ENCODE measurements at places on chromosomes 7 and 10.
A peak's percentile ranks its signal among the peaks of the same experiment; 100 is the strongest.

- DNase-seq = no peak
Measured at GRCh38 chr10:36367362-36367761, 725.3 kb upstream of the FZD8 start.

DNA sequence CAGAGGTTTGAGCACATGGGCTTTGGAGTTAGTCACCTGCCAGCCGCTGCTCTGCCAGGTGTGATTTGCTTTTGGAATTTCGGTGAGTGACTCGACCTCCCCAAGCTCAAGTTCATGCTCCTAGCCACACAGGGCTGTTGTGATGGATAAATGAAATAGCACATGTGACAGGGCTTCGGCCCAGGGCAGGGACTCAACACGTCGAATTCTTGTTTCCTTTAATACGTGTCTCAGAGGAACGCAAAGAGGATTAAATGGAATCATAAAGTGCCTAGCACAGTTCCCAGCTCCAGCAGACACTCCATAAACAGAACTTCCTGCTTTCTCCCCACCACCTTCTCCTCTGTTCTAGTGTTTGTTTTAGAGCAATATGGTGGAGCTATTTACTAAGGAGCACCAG is 88.3 kb upstream of the CHST15 start:
- no peak for DNase-seq

DNA sequence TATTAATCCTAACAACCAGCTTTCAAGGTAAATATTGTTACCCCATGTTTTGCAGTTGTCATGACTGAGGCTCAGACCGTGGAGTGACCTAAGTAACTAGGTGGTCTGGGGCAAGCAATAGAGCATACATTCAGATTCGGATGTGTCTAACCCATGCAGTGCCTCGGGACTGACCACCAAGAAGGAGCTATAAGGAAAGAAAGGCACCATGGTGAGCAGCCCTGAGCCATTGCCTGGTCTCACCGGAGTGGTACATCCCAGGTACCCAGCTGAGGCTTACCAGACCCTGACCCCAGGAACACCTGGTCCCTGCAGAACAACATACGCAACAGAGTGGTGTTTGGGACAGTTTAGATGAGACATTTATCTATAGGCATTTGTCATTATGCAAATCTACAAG is 175.5 kb upstream of the ZMIZ1 start:
- DNase-seq = no peak

DNA sequence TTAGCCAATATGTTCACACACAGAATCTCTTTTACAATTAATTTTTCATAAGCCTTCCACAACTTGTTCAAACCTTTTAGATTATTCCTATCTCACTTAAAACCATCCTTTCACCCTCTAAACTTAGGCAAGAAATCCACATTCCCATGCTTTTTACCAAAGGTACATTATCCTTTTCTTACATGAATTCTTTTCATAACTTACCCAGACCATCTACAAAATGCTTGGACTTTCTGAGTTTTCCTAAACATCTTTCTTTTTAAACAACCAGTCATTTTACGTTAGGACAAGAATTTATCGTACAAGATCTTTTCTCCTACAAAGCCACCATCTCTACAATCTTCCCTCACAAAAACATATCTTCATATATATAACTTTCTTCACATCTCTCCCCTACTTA is 18.8 kb upstream of the GARS1 start:
- no peak for DNase-seq

GRCh38 chr10:86434656-86435055 is 68.1 kb upstream of the GRID1 start:
- DNase-seq = no peak

GRCh38 chr10:133358162-133358924 is 524 bp upstream of the FUOM start:
- DNase-seq = no peak

DNA sequence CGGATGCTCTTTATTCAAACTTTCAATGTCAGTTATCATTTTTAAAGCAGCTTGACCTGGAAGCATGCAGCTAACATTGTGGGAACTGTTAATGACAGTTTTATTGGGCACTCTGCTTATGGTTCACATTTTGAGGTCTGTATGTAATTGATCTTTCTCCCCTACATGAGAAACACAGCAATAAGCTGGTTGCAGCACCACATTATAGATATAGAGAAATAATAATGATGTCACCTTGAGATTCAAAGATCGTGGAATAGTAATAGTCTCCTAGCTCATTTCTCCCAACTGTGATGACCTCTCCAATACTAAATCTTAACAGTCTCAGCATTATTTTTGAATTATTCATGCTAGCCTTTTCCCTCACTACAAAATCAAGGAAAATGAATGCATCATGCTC is 22.7 kb upstream of the MGMT start:
- DNase-seq = no peak

DNA sequence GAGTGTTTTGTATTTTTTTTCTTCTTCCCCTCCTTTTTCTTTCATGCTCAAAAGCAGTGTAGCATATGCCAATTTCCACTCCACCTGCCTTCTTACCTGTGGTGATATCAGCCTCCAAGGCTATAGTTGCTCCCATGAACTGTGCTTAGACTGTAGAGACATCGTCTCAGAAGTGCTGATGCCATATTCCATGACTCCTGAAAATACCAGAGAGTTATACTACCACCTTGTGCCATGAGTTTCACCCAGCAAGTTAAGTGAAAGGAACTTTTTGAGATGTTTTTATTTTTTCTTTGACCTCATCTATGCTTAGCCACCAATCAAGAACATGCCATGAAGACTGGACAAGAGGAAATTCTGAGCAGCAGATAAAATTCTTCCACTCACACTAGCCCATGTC is 142.8 kb upstream of the SEMA3E start:
- no peak for DNase-seq

- no peak for DNase-seq
Measured at GRCh38 chr10:69496352-69497230, 45.3 kb downstream of the TSPAN15 start.

DNA sequence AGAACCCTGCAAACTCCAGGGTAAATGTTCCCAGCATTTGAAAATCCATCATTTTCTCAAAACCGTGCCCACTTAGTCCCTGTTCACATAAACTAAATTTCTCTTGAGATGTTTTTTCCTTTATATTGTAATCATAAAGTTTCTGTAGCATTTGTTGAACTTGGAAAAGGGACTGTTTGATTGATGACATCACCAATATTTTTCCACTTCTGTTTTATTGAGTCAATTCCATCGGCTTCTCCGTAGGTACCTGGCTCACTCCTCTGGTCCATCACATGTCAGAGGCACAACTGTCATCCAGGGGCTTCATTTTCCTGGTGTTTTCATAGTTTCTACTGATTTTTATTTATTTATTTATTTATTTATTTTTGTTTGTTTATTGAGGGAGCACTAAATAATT is 462.5 kb upstream of the PFKP start:
- DNase-seq = no peak

DNA sequence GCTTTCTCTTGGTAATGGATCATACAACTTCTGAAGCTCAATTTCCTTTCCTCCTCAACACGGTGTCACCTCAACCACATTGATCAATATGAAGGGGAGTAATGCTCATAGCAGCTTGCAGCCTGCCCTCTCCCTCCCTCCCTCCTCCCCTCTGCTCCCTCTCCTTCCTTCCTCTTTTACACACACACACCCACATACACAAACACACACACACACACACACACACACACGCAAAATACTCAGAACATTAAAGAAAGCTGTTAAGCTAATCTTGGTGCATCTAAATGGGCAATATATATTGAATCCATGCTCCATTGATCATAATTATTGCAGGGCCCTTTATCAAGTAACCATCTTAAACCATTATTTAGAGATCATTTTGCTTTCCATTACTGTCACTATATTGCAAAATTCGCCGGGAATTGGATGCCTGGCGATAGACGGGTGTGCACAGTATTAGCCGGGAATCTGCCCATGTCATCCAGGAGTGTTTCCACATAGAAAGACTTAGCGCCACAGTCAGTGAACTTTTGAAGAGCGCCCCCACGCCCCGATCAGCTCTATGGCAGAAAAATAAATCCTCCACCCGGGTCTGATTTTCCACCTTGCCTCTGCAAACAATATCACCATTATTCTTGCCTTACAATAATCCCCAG is 122.0 kb downstream of the PRLHR start:
- no peak for DNase-seq

DNA sequence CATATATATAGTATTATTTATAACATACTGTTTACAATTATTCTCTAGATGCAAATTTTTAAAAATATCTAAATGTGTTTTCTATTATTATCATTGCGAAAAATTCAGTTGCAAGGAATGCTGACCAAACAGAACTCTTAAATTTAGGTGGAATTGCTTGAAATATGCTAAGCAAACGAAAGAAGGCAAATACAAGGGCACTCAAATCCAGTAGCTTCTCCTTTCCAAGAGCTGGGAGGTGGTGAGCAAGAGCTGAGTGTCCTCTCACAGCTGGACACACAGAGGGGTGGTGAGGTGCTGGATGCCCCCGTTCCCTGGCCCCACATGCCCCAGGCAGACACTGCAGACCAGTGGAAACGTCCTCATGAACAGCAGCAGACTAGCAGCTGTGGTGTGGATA is 166.0 kb downstream of the TAX1BP1 start:
- no peak for DNase-seq

- no peak for DNase-seq
Measured at GRCh38 chr10:127635882-127636281, 86.8 kb downstream of the NPS start.

- DNase-seq = peak; percentile 56
Measured at GRCh38 chr10:101141616-101142532, 10.8 kb downstream of the TLX1 start.

GRCh38 chr7:19107356-19108146 is 9.9 kb downstream of the TWIST1 start:
- no peak for DNase-seq

- DNase-seq = no peak
Measured at GRCh38 chr10:97059006-97059871, 126.5 kb downstream of the SLIT1 start.

DNA sequence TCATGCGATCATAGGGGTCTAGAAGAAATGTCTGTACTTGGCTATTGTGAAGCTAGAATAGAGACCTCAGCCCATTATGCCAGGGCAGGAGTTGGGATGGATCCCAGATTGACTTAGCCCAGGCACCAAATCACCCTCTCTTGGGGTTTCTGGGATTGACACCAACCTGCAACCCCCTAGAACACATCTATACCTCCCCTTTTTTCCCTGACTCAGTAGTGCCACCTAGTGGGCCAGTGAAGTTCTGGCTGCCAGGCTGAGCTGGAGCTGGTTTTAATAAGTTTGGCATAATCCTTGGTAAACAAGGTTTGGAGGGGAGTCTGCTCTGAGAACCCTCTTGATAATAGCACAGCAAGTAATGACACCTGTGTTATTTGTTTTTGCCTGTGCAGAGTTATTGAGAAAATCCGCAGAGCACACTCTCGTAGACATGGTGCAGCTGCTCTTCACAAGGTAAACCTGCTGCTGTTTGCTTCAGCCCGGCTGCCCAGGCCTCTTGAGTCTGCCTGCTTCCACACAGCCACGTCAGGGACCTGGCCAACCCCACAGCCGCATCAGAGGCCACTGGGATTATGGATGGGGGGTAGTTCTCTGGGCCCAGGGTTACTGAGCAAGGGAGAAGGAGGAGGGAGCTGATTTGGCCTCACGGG is 43.3 kb upstream of the NFKB2 start:
- DNase-seq = peak; percentile 20

- DNase-seq = no peak
Measured at GRCh38 chr10:6756716-6757115, 176.6 kb upstream of the PRKCQ start.

DNA sequence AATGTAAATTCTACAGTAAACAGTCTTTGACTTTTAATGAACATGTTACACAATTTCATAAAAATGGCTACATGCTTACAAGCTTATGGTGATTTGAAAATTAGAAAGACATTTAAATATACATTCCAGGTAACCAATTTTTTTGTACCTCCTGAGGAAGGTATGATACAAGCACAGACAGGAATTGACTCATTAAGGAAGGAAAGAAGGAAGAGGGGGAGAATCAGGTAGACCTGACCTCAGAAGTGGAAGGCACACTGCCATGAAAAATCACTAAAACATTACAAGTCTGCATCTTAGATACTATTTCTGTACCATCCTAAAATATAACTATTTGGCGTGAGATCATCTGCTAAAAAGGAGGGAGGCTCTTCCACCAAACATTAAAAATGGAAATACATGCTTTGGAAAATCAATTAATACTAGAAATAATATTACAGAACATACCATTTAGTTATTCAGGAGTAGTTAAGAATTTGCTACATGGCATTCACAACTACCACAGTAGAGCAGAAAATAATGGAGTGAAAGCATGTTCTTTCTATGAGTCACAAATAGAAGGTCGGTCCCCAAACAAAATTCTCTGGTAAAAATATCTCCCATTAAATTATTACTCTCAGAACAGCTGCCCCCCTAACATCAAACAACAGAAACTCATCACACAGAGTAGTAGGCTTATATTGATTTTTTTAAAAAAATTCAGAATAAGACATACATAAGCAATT is 15.2 kb downstream of the RAB11FIP2 start:
- DNase-seq = no peak

DNA sequence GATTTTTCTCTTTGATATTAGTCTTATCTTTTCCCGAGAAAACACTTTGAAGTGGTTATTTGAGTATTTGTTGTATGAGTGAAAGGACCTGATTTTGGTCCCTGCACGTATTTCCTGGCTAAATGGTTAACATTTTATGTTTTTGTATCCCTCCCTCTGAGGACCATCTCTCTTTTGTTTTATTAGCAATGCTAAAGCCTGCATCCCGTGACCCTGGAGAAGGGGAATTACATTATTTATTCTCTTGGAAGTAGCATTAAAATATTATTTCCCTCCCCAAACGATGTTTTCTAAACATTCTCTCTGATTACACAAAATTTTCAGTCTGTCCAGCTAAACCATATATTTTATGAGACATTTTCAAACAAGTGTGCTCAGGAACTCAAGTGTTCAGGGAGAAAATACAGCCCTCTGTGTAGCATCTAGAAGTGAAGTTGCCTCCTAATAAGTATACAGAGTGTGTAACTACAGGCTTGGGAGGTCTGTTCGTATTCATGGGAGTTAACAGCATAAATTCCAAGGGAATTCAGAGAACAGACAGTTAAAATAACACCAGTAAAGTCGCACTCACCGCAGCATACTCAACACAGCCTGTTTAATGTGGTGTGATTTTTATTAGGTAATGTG is 163.8 kb upstream of the NPVF start:
- DNase-seq = no peak

DNA sequence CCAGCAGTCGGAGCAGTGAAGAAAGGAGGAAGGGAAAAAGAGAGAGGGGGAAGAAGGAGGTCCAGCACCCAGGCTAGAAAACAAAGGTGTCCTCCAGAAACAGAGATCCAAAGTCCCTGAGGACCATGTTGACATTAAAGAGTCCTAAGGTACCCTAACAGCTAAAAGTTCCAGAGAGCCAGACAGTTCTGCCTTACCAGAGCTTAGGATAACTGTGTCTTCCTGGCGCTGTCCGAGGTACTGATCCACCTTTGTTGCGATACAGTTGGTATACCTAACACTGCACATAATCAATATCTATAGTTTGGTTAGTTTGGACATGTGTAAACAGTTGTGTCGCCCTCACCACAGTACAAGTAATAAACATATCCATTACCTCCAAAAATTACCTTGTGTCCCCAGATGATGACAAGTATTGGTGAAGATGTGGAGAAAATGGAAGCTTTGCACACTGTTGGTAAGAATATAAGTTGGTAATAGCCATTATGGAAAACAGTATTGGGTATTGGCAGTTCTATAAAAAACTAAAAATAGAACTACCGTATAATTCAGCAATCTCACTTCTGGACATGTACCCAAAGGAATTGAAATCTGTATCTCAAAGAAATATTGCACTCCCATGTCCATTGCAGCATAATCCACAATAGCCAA is 59.8 kb downstream of the GRID1 start:
- DNase-seq = no peak

GRCh38 chr10:32151871-32152270 is 95.6 kb upstream of the KIF5B start:
- no peak for DNase-seq

- no peak for DNase-seq
Measured at GRCh38 chr10:71368643-71369042, 28.1 kb upstream of the CDH23 start.

Data from AG04450 (cell line).